Iris pigment epithelial cell (primary cell): ENCODE measurements at places on chromosomes 6 and 20.

GRCh38 chr6:11236076-11236750, 3.7 kb upstream of the NEDD9 start:
- DNase-seq: peak; percentile 49

DNA sequence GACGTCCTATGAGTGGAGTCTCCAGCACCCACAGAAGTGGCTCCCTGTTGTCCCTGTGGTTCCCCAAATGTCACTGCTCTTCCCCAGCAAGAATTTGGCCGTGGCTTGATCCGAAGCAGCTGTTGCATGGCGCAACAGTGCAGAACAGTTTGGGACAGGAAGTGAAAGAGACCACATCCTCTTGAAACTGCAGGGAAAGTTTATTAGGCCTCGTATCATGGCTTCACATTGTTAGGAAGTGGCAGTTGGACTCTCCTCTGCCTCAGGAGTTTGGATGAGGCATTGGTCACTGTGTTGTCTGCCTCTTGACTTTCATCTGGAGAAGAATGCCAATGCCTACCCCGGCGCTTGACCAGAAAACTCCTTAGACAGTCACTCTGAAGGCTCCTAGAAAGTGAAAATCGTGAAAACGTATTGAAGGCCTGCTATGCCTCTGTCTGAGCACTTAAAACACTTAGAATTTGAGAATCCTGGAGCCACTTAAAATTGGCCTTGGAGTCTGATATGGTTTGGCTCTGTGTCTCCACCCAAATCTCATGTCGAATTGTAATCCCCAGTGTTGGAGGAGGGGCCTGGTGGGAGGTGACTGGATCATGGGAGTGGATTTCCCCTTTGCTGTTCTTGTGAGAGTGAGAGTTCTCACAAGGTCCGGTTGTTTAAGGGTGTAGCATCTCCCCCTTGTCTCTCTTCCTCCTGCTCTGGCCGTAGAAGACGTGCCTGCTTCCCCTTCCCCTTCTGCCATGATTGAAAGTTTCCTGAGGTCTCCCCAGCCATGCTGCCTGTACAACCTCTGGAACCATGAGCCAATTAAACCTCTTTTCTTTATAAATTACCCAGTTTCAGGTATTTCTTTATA, 334.9 kb upstream of the JARID2 start:
- peak; percentile 26 for DNase-seq

DNA sequence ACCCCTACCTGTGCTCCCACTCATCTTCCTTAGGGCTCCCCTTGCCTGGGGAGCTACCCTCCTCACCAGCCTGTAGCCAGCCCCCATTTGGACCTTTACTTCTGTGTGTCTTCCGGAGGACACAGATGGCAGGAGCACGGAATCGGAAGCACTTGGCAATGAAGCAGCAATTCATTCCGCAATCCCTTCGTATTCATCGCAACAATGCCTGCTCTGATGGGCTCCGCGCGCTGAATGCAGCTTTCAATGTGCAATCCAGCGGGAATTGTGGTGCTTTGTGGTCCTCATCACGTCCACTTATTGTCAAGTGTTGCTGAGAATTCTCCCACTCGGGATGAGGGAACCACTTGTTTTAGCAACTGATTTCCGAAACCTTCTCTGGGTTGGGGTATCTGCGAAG, 336.0 kb downstream of the DHX35 start:
- DNase-seq: no peak

DNA sequence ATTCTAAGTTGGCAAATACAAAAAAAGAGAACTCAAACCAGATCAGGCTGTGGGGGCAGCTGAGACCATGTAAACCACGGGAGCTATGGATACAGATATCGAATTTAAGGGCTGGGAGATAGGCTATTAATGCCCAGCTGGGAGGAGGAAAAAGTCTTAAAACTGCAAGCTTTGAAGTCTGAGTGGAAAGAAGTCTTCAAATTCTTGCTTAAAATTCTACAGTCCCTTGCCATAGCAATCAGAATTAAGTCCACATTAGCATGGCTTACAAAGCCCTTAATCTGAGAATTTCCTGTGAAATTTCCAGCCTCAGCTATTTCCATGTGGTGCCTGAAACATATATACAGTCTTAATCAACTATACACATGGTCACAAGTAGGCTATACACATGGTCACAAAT, 465.0 kb upstream of the HSF2 start:
- no peak for DNase-seq

DNA sequence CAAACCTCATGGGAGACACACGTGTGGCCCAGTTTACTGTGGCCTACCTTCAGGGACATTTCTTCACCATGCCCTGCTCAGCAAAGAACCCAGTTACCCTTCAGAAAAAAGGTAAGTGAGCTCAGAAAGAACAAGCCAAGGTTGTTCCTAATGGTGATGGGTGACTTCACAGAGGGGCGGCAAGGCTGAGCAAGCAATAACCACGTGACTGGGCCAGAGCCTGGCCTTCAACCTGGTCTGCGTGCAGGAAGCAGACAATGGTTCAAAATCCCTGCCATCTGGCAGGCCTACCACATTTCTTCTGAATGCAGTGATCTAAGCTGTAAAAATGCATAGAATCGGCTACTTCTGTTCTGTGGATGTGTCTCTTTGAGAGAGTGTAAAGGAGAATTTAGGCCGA, 115.5 kb upstream of the CST7 start:
- no peak for DNase-seq

GRCh38 chr20:41649489-41649888, 31.3 kb upstream of the CHD6 start:
- DNase-seq: no peak

- DNase-seq: no peak
Observed at GRCh38 chr6:52579006-52579660, 2.3 kb upstream of the TRAM2 start.

DNA sequence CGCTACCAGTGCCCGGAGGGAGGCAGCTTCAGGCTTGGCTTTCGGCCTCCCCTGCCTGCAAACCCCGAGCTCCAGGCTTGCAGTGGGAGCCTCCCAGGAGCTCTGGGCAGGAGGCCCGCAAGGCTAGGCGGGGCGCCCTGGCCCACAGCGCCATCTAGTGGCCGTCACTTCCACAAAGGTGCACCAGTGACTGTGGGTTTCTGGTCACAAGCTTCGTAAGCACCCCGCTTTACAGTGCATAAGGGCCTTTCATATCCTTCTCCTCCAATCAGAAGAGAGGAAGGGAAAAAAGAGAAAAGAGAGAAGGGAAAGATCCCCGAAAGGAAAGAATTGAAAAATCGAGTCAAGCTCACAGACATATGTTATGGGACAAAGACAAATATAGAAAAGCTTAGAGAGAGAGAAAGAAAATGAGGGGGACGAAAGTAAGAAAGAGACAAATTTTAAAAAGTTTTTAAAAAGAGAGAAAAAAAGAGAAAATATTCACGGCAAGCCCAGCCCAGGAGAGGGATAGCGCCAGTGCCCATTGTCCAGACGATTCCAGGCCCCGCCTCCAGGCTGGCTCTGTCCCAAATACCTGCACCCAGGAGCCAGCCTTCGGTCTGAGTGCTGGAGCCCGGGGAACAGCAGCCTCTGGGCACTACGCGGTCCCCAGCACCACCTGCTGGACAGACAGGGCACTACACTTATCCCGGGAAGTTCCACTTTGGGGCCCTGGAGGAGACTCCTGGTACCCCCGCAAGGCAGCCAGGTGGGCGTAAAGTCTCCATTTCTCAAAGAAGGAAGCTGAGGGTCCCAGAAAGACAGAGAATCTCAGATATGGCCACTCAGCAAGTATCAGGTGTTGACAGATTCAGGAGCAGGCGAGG, 207.1 kb downstream of the PREX1 start:
- DNase-seq: peak; percentile 83

DNA sequence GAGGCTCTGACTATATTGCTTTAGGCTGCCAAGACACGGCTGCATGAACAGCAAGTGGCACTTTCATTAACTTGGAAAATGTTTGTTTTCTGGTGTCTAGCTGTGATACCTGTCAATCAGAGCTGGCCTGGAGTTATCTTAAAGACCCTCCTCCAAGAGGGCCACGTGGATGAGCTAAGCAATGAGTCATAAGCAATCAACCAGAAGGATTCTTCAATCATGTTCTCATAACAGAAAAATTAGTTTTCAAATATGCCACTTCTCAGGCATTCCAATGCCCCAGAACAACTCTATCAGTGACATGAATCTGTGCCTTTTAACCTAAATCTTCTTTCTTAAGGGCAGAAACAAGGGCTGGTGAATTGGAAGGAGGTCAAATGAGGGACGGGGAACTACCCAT, 283.0 kb downstream of the HTR1B start:
- DNase-seq: peak; percentile 39
